Sigmoid colon (tissue), 7 donors: ENCODE measurements at places on chromosomes 6 and 20. TPM values are rescaled to one million over a fixed set of nuclear protein-coding genes. Genes with fewer than 3 reads are reported as not detected.
A peak's percentile ranks its signal among the peaks of the same experiment; 100 is the strongest.

Gene SNAP91
- 3.0 TPM for total RNA-seq

Gene WASF1
- 10.2 TPM for total RNA-seq

Gene NT5DC1
- 21.7 TPM for total RNA-seq

Gene EPB41L1
- 61.8 TPM for total RNA-seq

DNA sequence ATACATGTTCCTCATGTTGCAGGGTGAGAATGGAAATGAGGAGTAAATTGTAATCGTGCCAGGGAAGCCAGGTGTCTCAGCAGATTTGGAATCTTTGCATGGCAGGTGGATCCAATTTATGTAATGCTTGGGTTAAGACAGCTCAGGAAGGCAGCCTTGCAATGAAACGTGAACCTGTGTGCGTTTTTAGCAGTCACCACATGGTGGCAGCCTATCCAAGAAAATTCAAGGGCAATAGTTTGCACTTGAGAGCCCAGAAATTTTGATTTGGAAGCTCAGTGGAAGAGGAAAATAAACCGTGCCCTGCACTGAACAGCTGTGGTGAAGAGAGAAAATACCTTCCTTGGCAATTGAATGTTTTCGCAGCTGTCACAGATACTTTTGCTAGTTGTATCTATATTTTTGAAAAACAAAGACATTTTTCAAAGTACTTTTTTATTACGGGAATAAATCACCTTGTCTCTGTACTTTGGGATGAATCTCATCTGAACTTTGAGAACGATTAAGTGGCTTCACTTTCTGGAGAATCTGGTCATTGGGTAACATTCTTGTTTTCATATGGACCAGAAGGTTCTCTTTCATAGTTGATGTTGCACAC is 26.5 kb downstream of the MTHFD1L start:
- peak overlapping the region; percentile 52 for H3K27ac ChIP-seq
- peaks cover 25% of the 10 kb centered on the region for H3K4me1 ChIP-seq
- H3K4me3 ChIP-seq, result no peak overlapping the region
- peaks cover 14% of the 10 kb centered on the region for H3K36me3 ChIP-seq
- no peaks in the 10 kb centered on the region for H3K27me3 ChIP-seq

GRCh38 chr6:82381278-82381677 is 17.7 kb downstream of the TPBG start:
- no peaks in the 10 kb centered on the region for H3K27me3 ChIP-seq
- no peaks in the 10 kb centered on the region for H3K4me1 ChIP-seq
- no peaks in the 10 kb centered on the region for H3K36me3 ChIP-seq
